NCI-H345 (cell line): ENCODE measurements at places on chromosomes 2 and 18.
A peak's percentile ranks its signal among the peaks of the same experiment; 100 is the strongest.

DNA sequence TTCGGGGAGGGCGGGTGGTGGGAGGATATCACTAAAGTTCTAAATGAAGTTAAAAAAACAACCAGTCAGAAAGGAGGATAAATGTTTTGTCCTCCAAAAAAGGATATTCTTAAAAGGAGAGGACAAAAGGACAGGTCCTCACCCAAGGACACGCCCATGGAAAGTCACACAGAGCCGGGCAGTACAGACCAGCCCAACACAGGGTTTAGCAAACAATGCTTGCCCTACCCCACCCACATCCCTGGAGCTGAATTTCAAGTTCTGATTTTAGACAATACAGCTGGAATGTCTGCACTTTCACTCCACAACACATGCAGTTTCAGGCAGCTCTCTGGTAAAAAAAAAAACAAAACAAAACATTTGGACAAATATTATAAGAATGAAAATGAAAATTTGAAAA lies 67.9 kb downstream of the SLC9A4 start:
- no peak for DNase-seq

GRCh38 chr2:53474914-53475313 lies 292.7 kb upstream of the CHAC2 start:
- no peak for DNase-seq

DNA sequence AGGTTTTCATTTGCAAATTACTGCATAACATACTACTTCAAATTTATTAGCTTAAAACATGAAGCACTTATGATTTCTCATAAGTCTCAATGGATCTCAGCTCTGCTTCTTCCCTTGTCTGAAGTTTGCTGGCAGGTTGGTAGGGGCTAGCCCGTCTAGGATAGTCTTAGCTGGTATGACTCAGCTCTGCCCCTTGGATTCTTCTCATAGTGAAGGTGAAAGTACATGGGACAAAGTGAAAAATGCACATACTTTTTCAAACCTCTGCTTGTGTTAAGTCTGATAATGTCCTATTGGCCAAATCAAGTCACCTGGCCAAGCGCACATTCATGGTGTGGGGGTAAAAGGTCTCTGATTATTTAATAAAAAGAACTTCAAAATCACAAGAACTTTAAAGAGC lies 184.8 kb upstream of the VWC2L start:
- DNase-seq: no peak

DNA sequence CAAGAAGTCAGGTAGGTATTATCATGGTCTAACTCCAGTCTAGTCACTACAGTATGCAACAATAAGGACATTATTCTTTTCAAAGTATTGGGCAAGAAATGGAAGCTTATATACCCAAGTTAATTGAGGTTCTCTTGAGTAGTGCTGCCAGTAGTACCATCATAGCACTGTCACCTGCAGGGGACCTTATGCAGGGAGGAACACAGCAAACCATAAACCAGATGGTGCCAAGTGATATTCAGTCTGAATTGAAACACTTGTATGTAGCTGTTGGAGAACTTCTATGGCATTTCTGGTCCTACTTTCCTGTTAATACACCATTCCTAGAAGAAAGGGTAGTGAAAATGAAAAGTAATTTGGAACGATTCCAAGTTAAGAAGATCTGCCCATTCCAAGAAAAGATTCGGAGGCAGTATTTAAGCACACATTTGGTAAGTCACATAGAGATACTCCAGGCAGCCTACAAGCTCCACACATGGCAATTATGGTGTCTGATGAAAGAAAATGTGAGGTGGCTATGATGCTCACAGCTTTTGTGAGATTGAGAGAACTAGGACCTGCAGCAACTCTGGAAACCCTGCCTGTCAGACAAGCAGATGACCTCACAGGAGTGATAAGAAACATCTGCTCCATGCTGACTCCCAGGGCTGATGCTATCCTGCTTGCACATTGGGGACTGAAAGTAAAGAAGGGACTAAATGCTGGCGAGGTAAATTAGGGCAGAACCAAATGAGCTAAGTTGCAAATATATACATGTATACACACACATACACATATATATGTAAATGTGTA lies 174.7 kb downstream of the MC4R start:
- no peak for DNase-seq

DNA sequence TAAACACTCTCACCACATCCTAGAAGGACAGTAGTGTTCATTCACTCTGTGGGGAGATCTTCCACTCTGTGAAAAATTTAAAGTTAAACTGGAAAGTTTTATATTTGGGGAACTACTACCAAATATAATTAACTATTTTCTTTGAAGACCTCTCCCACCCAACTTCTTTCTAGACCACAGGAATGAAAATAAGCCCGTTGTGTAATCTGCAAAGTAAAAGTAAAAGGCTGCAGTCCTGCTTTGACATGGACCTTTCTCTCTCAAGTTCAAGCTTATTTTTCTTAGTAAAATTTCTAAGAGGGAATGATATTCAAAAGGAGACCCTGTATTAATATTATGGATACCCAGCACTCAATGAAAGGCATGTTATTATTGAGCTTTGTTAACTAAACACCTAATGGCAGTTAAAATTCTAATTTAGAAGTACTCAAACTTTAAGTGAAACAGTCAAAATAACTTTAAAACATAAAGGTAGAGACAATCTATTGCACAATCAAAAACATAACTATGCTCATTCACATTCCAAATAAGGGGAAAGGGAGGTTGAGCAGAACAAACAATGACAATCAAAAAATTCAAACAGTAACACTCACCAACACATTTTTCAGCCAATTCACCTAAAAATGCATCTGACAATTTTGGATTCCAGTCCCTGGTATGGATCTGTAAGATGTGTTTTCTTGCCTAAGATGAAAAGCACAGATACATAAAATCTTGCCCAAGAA lies 98.5 kb downstream of the ATAD2B start:
- no peak for DNase-seq

- no peak for DNase-seq
These were observed 55.9 kb upstream of the HPCAL1 start for GRCh38 chr2:10246831-10247230.

DNA sequence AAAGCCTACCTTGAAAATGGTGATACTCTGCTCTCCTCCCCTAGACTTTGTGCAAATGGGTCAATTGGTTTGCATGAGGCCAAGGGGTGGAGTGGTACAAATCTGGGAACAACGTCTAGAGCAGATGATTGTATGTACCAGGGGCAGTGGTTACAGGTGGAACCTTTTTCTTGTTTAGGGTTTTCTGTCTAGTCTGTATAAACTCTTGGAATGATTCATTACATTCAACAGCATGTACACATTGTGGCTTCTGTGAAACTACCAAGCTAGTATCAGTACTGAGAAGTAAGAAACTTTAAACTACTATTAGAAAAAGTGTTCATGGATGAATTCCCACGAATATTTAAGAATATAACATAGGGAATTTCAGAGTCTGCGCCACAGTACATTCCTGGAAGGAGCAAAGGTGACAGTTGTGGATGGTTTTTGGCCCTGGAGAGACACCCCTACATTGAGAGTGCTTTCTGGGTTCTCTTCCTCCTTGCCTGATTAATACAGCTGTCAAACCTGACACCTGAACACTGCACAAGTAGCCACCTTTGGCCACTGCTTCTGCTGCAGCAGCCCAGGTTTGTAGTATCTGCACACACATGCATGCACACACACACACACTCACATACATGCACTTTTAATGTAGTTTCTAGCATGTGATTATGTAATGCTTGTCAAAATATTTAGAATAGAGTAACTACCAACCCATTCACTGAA lies 30.0 kb downstream of the CFAP221 start:
- no peak for DNase-seq

- peak; percentile 21 for DNase-seq
These were observed 11.3 kb upstream of the KCNF1 start for GRCh38 chr2:10900216-10901109.

- no peak for DNase-seq
These were observed 124.6 kb downstream of the TFCP2L1 start for GRCh38 chr2:121160366-121160765.

GRCh38 chr18:11817229-11817628 lies 34.0 kb upstream of the CHMP1B start:
- DNase-seq: no peak

DNA sequence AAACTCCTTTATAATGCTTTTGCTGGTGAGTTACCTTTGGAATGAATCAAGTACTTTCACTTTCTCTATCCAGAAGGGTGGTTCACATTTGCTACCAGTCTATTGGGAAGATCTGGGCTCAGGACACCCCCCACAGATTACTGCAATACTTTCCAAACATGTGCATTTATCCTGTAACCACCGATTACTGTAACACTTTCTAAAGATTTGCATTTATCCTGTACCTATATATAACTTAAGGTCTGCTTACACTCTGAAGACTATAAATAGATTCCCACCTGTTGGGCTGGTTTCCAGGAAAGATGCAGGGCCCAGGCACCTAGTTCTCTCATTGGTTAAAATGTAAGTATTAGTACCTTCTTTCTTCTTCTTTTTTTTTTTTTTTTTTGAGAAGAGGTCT lies 113.0 kb upstream of the NEDD4L start:
- peak; percentile 54 for DNase-seq

DNA sequence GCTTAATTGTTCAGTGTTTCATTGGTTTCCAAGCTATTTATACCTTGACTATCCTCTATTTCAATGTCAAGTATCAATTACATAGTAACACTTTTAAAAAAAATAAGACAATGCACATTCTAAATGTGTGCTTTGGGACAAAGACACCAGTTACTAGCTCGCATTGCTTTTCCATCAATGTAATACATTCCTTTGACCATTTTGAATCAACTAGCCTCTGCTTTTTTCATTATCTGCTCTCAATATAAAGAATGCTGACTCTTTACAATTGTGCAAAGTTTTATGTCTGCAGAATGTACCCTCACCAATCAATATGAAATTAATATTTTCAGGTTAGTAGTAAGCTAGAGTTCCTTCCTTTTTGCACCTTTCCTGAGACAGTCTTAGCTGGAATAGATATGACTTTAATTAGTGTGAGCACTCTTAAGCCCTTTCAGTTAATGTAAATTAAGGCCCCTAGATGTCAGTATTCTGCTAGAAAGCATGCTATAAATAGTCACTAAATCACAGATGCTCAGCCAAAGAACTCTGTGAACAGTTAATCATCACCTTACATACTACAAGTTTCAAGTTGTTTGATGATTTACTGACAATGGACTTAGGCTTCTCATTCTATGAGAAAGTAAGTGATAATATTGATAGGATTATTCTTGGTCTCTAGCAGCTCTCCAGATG lies 413.6 kb downstream of the PTH2R start:
- DNase-seq: peak; percentile 51

- DNase-seq: peak; percentile 24
These were observed 41.8 kb upstream of the ATG16L1 start for GRCh38 chr2:233209533-233210171.

DNA sequence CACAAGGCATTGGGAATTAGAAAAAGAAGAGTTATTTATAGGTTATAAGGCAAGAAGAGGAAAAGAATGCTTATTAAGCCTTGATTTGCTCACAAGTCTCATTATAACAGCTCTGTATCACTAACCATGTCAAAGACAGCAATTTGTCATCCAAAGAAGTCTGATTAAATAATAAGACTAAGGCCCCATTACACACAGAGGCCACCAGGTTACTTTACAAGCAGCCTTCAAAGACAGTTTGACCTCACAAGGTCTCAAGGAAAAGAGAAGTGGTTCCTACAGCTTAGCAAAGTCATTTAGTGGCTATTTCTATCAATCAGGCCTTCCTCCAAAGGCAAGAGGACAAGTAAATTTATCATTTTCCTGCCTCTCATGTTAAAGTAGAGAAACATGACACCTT lies 188.5 kb downstream of the MBD2 start:
- no peak for DNase-seq

DNA sequence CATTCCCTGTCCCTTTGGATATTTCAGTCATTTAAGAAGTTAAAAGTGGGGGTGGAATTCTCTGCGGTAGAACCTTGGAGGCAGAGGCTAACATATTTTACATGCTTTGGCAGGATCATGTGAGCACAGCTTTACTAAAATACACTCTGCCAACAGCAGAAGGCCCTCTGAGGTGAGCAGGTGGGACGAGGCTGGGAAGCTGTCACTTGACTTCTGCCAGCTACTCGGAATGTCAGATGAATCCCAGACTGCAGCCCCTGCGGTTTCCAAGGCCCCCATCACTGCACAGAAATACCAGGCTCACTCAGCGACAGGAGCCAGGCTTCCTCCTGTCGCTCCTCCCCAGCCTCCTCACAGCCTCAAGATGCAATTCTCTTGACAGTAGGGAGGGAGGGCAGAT lies 220.9 kb upstream of the REV1 start:
- no peak for DNase-seq

DNA sequence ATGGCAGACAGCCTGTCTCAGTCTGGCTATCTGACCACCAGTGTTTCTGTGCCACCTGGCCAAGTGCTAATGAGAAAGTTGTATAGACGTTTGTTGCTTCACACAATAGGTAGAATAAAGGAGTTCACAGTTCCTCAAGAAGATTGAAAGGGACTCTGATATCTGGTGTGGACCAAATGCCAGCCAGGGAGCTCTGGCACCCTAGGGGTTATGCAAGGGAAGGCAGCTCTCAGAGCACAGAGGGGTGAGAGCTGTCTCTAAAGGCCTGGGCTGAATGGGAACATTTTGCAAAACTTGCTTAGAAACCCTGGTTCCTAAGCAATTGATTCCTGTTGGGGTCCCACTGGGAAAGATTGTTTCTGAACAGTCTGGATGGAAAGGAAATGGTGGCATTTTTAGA lies 553.8 kb downstream of the EPHA4 start:
- no peak for DNase-seq

DNA sequence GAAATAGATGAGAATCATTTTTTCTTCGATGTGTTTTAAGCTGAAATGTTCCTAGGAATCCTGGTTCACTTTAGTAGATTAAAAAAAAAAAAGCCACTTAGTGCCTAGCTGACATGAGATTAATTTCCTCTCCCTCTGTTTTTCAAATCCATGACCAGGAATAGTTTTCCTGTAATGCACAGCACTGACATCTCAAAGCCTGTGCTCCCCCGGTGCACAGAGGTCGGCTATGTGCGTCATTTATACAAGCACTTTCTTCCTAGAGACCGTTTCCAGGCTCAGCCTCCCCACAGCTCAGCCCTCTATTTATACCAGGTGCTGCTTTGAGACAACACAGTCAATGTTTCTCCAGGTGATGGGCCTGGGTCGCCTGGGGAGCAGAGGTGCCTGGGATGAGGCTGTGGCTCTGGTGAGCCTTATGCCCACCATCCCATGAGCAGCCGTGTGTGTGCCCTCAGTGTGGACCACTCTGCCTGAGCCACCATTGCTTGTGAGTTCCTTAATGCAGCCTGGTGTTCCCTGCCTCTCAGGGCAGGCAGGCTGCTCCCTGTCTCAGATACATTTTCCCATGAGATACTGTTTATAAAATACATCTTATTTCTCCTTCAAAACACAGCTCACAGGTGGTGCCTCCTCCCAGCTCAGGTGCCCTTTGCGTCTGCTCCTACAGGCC lies 515.7 kb upstream of the HS6ST1 start:
- peak; percentile 70 for DNase-seq
